ENCODE measurements at places on chromosomes 2 and 18.

DNA sequence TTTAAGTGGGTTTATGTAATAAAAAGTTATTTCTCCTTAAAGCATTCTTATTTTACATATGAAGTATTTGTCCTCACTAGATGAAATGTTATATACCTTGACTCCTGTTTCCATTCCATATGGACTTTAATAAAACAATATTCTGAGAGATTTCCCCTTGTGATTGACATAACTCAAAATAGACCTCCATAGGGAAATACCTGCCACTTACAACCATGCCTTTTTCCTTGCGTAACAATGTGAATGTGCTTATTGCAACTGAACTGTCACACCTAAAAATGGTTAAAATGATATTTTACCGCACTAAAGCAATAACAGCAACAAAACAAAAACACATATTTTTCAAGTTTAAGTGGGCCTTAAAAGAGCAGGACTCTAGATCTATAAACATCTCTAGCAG, 70.3 kb upstream of the TGIF1 start:
- no peak for DNase-seq

DNA sequence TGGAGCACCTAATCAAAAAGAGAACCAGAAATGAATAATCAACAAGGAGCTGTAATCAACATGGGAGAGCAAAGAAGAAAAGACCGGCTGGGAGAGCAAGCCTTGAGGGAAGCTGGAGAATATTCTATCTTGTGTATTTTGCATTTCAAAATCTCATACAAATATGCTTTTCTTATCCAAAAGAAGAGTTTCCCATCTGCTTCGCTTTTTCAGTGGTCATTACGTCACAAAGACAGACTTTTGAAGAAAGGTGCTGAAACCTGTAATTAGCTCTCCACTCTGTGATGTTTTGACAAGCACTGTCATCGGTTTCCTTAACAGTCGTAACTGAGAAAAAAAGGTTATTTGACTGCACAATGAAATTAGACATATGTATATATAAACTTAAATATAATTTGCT, 139.1 kb upstream of the TACR1 start:
- no peak for DNase-seq

DNA sequence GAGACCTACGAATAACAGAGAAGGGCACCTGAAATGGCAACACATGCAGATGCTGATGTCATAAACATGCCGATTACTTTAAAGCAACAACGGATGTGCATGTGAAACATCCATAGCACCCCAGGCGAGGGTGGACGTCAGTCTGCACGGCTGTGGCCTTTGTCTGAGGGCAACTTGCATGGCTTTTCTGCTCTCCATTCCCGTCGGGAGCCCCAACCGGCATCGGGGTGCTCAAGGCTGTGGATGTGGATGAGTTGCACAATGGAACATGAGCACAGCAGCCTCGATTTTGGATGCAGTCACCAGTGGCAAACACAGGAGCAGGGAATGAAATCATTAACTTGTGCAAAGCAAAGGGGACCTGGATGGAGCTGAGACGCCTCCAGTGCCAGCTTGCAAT, 298.2 kb upstream of the SALL3 start:
- no peak for DNase-seq

- DNase-seq = no peak
Measured at GRCh38 chr18:22674272-22674671, 256.6 kb upstream of the CTAGE1 start.

DNA sequence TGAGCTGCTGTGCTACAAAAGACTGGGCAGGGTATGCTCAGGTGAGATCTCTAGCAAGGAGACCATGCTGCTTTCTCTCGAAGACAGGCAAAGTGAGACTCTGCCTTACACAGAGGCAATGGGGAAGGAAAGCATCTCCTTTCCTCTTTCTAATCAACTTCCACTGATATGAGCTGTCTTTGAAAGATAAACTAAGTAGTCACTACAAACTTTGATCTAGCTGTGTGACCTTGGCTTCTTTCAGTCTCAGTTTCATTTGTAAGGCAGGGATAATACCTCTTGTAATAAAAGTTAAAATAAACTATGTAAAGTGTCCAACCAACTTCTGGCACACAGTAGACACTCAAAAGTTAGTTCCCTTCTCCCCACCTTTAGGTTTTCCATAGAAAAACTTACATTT, 7.5 kb downstream of the CCDC93 start:
- DNase-seq = no peak

DNA sequence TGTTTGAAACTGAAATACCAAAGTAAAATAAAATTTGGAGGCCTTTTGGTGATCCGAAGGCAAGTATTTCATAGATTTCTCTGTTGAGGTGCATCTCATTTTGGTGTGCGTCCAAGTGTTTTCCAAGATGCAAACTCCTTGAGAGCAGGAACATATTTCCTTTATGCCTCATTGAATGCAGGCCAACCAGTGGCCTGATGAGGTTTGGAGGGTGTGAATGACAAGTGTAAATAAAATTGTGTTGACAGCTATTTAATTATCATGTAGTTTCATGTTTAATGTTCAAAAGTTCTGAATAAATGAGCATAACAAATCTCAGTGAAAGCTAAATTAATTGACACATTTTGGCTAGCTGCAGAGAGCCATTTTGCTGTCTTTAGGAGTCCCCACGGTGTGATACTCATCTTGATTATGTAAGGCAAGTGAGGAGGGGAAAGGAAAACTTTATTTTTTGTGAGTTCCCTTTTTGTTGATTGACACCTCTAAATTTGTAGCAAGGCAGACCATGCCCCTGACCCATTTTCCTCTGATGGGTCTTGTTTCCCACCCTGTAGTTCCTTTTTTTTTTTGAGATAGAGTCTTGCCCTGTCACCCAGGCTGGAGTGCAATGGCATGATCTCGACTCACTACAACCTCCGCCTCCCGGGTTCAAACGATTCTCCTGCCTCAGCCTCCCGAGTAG, 6.3 kb upstream of the LTBP1 start:
- no peak for DNase-seq

- DNase-seq = no peak
Measured at GRCh38 chr2:26477911-26478253, at the start of gene OTOF. TSS of gene OTOF (minus strand) at chr2:26478124.

GRCh38 chr18:22332590-22332989, 85.1 kb downstream of the CTAGE1 start:
- no peak for DNase-seq

DNA sequence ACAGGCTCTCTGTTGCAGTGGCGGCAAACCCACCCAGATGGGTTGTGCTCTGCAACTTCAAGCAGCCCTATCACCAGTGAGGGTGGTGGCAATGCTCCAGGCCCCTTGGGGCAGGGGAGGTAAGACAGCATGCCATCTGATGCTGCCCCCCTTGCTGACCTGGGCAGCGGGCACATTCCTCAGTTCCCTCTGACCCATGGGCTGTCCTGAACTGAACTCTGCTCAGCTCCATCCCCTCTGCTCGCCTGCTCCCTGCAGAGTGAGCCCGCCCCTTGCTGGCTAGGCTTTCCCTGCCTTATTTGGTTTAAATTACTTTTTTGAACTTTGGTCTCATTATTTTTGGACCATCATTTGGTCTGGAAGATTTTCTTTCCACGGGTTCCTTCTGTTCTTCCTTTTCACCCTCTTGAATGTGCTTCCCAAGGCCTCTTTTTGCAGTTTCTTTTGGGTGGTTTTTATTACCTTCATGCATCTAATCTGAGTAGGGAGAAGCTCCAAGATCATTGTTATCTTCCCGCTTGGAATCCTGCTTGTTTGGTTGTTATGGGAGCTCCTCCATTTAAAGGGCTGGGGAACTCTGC, 565.4 kb downstream of the TNS1 start:
- DNase-seq = no peak

DNA sequence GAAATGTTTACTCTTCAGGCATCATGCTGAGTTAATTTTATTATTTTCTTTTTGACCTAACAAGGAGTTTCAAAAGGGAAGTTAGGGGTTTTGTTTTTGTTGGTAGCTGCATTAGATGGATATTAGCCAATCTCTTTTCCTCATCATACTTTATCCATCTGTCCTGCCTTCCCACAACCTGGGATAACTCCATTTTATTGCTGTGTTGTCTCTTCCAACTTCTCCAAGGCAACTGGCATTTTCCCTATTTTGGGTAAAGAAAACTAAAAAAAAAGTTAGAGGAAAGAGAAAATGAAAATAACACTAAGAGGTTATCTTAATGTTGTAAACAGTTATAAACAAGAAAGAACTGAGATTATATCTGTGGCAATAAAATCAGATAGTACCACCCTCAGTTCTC, 147.0 kb downstream of the PID1 start:
- DNase-seq = no peak

GRCh38 chr2:230011617-230012016, 57.1 kb downstream of the SLC16A14 start:
- DNase-seq = no peak

DNA sequence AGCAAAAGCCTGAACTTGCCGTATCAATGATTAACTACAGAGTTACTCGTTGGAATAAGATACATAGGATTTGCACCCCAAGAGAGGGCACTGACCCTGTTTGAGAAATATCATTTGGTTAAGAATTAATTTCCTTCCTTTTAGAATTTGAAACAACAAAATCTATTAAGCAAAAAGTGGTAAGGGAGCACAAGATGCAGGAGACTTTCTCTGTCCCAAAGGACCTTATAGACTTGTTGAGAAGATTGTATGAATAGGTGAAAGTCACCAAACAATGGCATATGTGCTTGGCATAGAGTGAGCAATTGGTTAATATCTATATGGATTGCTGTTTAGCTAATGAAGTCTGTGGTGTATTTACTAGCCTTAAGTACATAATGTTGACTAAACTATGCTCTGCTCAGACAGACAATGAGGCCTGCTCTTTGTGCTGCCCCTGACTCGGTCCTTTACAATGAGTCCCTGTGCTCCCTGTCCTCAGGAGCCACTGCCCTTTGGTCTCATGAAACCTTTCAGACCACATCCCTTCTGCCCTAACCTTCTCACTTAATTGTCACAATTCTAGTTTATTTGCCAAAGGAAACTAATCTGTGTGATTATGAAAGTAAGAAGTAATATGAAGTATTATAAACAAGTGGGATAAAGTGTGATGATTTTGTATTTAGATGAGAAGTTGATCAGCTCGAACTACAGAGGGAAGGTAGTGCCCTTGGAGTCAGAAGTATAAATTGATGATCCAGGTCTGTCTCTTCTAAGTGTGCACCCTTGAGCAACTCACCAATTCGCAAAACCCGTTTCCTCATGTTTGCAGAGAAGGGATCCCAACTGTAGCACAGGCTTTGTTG, 21.2 kb upstream of the HNMT start:
- DNase-seq = no peak

DNA sequence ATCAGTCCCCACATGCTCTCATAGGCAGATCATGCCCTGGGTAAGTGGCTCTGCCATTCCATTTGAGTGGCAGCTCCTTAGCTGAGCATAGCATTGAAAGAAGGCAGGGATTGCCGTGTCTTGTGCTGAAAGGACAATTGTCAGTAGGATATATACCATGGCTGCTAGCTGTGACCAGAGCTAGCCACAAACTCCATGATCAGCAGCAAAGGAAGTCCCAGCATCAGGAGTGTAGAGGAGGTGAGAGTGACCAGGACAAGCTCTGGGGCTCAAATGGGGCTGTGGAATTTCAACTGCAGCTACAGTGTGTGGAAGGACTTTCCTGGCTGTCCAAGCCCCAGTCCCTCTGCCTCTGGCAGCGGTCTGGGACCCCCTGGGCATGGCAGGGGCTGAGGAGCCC, 54.4 kb upstream of the LGALSL start:
- no peak for DNase-seq

DNA sequence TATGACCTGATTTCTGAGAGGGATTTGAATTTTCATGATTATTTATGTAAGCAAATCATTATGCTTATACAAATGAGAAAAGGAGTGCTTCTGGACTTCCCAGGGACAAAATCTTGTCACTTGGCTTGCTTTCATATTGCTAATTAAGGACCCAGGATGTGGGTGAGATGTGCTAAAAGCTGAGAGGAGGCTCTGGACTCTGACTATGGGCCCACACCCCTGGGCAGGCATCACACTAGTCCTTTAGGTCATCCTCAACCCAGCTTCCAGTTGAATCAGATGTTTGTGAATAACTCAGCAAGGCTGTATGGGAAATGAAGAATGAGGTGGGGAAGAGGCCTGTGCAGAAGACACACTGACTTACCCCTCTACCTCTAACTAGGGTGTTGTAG, 11.9 kb downstream of the IL1B start:
- no peak for DNase-seq

- DNase-seq = no peak
Measured at GRCh38 chr2:56287508-56287907, 103.7 kb downstream of the CCDC85A start.

DNA sequence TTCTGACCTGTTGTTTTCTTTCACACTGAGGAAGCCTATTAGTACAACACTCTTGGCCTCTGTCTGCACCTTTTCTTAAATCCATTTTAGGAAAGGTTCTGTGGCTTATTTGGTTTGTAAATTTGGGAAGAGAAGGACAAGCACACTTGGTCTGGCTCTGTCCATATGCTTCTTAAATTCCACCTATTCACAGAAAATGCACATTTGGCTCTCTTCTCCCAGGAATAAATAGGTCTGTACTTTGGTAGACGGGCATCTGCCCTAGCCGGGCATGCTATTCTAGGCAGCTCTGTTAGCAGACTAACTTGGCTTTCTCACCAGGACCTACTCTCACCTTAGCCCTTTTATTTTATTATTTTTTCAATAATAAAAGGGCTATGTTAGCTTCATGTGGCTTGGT, 1211.8 kb upstream of the SLC39A10 start:
- no peak for DNase-seq

DNA sequence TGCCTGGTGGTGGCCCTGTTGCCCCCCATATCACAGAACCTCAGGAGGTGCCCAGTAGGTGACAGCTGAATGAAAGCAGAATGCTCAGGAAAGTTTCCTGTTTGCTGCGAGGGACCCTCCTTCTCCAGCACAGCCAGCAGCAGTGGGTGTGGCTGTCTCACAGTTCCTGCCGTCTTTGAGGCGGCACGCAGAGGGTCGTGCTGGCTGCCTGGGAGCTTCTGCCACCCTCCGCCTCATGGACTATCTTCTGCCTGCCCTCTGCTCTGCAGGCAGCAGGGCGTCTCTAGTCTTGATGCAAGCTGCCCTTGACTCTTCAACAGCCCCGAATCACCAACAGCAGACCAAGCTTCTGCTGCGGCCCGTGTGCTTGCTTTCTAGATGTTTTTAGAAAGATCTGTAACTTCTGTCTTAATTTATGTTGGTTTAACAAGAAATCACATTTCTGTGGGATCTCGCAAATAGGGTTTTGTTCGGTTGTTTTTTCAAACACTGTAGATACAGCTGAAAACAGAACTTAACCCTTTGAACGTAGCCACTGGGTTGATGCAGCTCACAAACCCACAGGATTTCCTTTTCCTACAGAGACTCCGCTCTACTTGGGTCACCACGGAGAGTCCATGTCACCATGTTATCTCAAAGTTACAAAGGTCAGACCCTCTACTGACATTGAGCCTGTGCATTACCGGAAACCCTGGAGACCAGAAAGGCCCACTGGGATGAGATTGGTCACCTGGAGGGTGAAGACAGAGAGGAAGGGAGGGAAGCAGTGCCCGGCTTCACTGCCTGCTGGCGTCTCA, 144.9 kb downstream of the ACOXL start:
- DNase-seq = no peak

DNA sequence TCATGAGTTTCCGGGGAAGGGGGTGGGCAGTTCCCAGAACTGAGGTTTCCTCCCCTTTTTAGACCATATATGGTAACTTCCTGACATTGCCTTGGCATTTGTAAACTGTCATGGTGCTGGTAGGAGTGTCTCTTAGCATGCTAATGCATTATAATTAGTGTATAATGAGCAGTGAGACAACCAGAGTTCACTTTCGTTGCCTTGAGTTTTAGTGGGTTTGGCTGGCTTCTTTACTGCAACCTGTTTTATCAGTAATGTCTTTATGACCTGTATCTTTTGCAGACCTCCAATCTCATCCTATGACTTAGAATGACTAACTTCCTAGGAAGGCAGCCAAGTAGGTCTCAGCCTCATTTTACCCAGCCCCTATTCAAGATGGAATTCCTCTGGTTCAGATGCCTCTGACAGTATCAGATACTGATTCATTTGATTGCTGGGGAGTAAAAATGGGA, 447.3 kb downstream of the XIRP2 start:
- no peak for DNase-seq

Measured in D721Med (cell line).